ENCODE measurements at places on chromosomes 16 and 17.
A peak's percentile ranks its signal among the peaks of the same experiment; 100 is the strongest.

DNA sequence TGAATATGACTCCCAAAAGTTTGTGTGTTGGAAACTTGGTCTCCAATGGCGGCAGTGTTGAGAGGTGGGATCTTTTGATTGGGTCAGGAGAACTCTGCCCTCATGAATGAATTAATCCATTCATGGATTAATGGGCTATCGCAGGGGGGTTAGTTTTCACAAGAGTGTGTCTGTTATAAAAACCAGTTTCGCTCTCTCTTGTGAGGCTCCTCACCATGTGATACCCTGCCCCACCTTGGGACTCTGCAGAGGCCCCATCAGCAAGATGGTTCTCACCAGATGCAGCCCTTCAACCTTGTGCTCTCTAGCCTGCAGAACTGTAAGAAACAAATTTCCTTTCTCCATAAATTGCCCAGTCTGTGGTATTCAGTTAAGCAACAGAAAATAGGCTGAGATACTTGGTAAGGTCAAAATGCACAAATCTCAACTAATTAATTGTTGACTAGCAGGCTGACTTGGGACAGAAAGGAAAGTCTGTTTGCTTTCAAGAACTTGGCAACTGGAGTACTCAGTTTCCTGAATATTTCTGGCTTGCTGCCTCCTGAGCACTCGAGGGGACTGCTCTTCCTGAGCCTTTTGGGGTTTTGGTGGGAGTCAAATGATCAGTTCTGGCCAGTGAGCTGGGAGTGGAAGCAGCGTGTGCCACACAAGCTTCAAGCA is 13.8 kb upstream of the CCL17 start:
- no peak for DNase-seq

GRCh38 chr17:44518032-44518431 is 14.8 kb upstream of the GPATCH8 start:
- no peak for DNase-seq

DNA sequence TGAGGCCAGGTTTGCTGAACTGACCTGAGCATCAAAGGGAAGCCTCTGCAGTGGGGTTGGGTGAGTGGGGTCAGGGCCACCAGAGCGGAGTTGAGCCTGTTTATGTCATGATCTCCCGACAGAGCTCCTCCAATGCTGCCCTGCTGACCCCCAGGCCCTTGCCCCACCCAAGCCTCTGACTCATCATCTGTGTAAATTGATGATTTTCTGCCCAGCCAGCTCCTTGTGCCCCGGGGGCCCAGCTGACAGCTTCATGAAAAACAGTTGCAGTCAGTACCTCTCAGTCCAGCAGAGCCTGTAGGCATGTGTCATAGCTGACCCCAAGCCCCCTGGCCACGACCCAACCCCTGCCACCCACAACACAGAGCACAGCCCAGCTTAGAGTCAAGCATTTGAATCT is 134.9 kb downstream of the CCT6B start:
- DNase-seq: no peak

DNA sequence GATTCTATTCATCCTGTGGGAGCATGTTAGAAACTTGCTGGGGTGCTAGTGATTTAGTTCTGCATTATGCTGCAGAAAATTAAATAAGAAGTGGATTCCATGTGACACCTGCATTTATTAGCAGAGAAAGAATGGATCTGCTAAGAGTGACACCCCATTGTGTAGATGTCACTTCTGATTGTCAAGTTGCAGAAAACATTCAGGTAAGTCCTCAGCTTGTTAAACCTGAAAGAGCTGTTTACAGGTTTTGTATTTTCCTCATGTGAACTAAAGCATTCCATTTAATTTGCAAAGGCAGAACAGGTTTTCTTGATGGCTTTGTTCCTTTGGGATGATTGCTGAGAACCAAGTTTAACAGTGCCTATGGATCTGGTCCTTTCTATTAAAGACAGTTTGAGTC is 238.7 kb downstream of the ABCC12 start:
- DNase-seq: no peak

DNA sequence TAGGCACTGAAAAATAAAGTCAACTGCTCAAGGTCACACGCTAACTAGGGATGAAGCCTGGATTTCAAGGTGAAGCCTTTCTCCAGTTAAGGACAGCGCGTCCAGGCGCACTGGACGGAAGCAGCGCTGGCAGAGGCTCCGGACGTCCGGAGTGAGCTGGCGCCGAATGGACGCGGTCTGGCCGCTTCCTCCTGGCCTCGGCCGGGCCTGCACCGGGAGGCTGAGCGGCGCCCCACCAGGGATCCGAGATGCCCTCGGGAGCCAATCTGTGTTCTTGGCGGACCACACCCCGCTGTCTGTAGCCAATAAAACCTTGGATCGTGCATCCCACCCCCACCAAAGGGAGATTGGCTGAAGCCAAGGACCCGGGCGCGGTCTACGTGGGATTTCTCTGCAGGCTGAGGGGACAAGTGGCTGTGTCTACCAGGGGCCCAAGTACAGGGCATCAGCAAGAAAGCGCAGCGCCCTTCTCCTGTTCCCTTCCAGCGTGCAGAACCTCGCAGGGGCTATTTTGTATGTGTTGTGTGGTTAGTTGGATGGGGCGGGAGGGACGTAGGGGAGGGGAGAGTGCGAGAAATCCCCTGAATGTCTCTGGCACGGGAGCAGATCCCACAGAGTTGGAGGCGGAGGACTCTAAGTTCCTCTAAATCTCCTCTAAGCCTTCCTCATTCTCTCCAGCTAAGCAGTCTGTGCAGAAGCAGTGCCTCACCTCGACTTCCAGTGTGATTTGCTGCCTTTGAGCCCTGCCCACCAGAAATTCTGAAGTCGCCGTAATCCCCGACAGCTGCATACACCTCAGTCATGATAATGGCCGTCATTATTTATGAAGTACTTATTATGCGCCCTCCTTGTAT is 2.5 kb upstream of the AKAP10 start:
- no peak for DNase-seq

DNA sequence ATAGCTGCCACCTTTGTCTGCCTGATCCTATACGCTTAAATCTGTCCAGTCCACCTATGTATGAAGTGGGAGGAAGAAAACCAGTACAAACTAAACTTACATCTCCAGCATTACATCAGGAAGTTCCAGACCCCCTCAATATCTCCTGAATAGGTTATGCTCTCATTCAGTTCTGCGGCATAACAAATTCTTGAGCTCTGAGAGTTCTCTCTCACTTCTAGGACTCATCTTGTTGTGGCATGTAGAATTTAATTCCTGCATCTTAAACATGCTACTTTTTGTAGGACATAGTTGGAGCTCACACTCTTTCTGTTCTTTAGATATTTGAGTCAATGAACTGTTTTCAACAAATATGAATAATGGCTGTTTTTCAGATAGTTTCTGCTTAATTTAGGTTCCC is 662.5 kb downstream of the CDH11 start:
- no peak for DNase-seq

DNA sequence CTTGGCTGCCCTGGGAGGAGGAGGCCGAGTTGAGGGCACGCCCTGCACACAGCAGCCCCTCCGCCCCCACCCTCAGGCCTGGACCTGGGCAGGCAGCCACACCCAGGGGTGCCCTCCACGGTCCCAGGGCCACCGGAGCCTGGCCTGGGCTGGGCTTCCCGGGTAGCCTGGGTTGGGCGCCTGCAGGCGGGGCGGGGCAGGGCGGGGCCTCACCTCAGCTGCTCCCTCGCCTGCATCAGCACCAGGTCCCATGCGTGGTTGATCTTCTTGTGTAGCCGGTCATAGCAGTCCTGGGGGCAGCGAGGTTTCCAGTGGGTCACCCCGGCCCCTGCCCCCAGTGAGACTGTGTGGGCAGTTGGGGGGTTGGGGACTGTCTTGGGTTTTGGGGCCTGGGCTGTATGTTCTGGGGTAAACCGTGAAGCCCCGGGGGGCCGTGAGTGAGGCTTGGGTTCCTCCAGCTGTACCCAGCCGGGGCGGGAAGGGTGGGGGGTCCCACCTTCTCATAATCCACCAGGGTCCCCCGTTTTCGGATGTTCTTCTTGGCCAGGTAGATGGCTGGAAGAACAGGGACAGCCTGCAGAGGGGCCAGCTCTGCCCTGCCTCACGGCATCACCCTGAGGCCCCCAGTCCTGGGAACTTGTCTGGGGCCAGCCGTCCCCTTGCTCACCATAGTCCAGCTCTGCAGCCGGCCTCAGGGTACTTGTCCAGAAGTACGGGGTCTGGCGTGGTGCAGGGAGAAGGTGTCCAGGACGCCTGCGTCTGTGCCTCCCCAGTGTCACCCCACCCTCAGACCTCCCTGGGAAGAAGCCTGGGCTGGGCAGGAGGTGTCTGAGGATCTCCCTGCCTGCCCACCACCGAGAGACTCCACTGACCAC is 2.0 kb downstream of the RGS11 start:
- DNase-seq: no peak

- DNase-seq: no peak
These were observed 3.3 kb upstream of the XYLT1 start for GRCh38 chr16:17474037-17474436.

GRCh38 chr16:77364770-77365169 is 70.1 kb downstream of the ADAMTS18 start:
- DNase-seq: no peak

- no peak for DNase-seq
These were observed 15.8 kb downstream of the CDH16 start for GRCh38 chr16:66902648-66903543.

GRCh38 chr16:68800257-68800875 is 43.0 kb upstream of the TANGO6 start:
- peak; percentile 42 for DNase-seq

DNA sequence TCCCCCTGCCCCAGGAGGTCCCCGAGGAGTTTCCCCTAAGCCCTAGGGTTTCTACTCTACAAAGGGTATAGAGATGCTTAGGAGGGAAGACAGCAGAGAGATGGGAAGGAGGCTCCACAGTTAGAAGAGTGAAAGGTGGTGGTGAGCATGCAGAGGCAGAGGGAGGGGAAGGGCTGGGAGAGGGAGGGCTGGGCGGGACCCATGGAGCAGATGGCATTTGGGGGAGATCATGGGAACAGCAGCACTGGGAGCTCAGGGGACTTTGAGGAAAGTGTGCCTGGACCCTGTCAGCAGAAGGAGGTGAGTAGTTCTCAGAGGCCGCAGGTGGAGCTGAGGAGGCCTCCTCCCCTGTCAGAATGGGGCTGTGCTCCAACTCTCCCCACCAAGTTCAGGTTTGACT is 650 bp upstream of the OTOP3 start:
- DNase-seq: no peak

- no peak for DNase-seq
These were observed 91.1 kb downstream of the SSH2 start for GRCh38 chr17:29838961-29839360.

DNA sequence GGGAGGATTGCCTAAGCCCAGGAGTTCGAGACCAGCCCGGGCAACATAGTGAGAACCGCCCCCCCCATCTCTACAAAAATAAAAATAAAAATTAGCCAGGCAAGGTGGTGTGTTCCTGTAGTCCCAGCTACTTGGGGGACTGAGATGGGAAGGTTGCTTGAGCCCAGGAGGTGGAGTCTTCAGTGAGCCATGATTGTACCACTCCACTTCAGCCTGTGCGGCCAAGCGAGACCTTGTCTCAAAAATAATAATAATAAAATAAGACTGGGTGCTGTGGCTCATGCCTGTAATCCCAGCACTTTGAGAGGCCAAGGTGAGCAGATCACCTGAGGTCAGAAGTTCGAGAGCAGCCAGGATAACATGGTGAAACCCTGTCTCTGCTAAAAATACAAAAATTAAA is 11.5 kb downstream of the PDP2 start:
- DNase-seq: no peak

- no peak for DNase-seq
These were observed 174.9 kb downstream of the RBFOX3 start for GRCh38 chr17:79435962-79436361.

DNA sequence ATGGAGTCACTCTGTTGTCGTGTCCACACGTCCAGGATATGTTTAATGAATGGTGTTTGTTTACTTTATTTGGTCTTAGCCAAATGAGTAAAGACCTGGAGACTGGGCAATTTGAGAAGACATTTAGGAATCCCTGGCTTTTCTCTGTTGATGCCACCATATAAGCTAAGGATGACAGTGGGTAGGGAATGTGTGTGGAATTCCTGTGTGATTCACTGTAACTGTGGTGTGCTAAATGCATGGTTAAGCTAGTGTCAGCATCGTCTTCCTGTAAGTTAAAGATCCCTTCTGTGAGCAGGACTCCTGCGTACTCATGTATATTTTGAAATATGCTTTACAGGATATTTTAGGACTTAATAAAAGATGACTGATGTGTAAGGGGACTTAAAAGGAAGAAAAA is 26.4 kb downstream of the GOSR1 start:
- DNase-seq: no peak

DNA sequence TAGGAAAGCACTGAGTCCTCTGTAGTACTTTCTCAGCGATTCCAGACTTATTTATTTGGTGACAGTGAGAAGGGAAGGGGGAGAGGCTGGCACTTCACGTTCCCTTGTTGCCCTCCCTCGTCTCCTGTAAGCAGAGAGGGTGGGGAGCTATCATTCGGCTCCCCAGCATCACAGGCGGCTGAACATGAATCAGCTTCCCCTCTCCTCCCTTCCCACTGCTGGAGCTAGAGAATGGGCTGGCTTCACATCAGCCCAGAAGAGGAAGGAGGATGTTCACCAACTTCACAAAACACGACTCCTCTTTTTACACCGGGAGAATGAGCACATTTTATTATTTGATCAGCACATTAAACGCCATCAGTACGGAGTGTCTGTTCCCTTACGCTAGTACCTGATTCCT is 6.7 kb upstream of the CMIP start:
- no peak for DNase-seq

- DNase-seq: no peak
These were observed 17.8 kb upstream of the TNS4 start for GRCh38 chr17:40519089-40519775.

- no peak for DNase-seq
These were observed 71.6 kb upstream of the ALOX12 start for GRCh38 chr17:6924208-6924607.

DNA sequence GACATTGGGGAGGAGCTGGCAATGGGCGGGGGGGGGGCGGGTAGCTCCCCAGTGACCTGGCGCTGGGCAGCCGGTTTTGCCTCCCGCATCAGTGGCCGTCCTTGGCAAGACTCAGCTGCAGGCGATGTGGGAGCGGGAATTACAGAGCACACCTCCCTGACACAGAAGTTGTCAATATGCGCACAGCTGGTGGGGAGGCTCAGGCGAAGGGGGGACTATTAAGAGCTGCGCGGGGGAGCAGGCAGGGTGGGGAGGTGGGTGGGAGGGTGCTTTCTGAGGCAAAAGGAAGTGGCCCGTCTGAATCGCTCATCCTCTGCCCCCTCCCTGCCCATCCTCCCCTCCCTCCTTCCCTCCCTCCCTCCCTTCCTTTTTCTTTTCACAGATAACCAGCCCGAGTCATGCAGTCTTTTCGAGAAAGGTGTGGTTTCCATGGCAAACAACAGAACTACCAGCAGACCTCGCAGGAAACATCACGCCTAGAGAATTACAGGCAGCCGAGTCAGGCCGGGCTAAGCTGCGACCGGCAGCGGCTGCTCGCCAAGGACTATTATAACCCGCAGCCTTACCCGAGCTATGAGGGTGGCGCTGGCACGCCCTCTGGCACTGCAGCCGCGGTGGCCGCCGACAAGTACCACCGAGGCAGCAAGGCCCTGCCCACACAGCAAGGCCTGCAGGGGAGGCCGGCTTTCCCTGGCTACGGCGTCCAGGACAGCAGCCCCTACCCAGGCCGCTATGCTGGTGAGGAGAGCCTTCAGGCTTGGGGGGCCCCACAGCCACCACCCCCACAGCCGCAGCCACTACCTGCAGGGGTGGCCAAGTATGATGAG is 44.0 kb downstream of the SREBF1 start:
- peak; percentile 54 for DNase-seq

All from activated CD4-positive, alpha-beta T cell treated with anti-CD3 and anti-CD28 coated beads, Interleukin-2, amount 50 U/mL, for 48 hours (primary cell).